ENCODE measurements at places on chromosomes 6 and 20. TPM values are rescaled to one million over a fixed set of nuclear protein-coding genes. Genes with fewer than 3 reads are reported as not detected.

The TINAG gene
- total RNA-seq = not detected

The LY6G5C gene
- 0.43 TPM for total RNA-seq

The TCF21 gene
- total RNA-seq = 27.4 TPM

The FNDC1 gene
- total RNA-seq = 0.14 TPM

The C2 gene
- 5.4 TPM for total RNA-seq

The PHACTR3 gene
- total RNA-seq = not detected

The ASIP gene
- not detected for total RNA-seq

The JPH2 gene
- 0.43 TPM for total RNA-seq

The DLK2 gene
- total RNA-seq = 0.28 TPM

The GPANK1 gene
- total RNA-seq = 14.3 TPM

The HECA gene
- total RNA-seq = 10.0 TPM

The COL9A3 gene
- 0.57 TPM for total RNA-seq

The EYA4 gene
- 16.6 TPM for total RNA-seq

The SLC17A1 gene
- not detected for total RNA-seq

The MAD2L1BP gene
- 17.9 TPM for total RNA-seq

The BANF2 gene
- not detected for total RNA-seq

The RNF182 gene
- 0.28 TPM for total RNA-seq

The RIPOR3 gene
- 21.7 TPM for total RNA-seq

The ANKRD66 gene
- total RNA-seq = not detected

The KIAA1586 gene
- total RNA-seq = 17.2 TPM

The CYP21A2 gene
- total RNA-seq = not detected

The DEFB124 gene
- total RNA-seq = not detected

The THBD gene
- total RNA-seq = 1.2 TPM

The VWA7 gene
- 0.28 TPM for total RNA-seq

The NR2E1 gene
- not detected for total RNA-seq

The IL17F gene
- total RNA-seq = not detected

The TTK gene
- 2.8 TPM for total RNA-seq

The GPX5 gene
- not detected for total RNA-seq

The PTCHD4 gene
- total RNA-seq = 3.0 TPM

The OR2J3 gene
- not detected for total RNA-seq

The NMBR gene
- not detected for total RNA-seq

The ECT2L gene
- total RNA-seq = not detected

The EPHA7 gene
- under 0.01 TPM for total RNA-seq

The SLC26A8 gene
- total RNA-seq = 0.14 TPM

The BPIFB1 gene
- not detected for total RNA-seq

The DDR1 gene
- 16.2 TPM for total RNA-seq

The ELOVL4 gene
- 5.6 TPM for total RNA-seq

The SPDEF gene
- total RNA-seq = under 0.01 TPM

The DEFB132 gene
- not detected for total RNA-seq

The LY6G6C gene
- not detected for total RNA-seq

The RAD21L1 gene
- 0.14 TPM for total RNA-seq

The MATN4 gene
- not detected for total RNA-seq

The ALDH5A1 gene
- total RNA-seq = 0.28 TPM

The SYNDIG1 gene
- 1.1 TPM for total RNA-seq

The SRSF12 gene
- 0.09 TPM for total RNA-seq

The SLCO4A1 gene
- 0.09 TPM for total RNA-seq

The WFDC5 gene
- not detected for total RNA-seq

The HRH3 gene
- total RNA-seq = not detected

The SNPH gene
- 10.4 TPM for total RNA-seq

The VAPB gene
- 7.4 TPM for total RNA-seq

The DHX35 gene
- total RNA-seq = 10.0 TPM

The NRSN1 gene
- total RNA-seq = not detected

All from smooth muscle cell of bladder (primary cell).